Ureter (tissue), 1 donor: ENCODE measurements at places on chromosomes 3 and 15. TPM values are rescaled to one million over a fixed set of nuclear protein-coding genes. Genes with fewer than 3 reads are reported as not detected.

- DNase-seq, result no peak
Measured at GRCh38 chr3:132625613-132626012, 28.5 kb downstream of the ACKR4 start.

TLR9 gene
- 0.26 TPM for total RNA-seq

- no peak for DNase-seq
Measured at GRCh38 chr3:119296727-119297122, 2.5 kb downstream of the ARHGAP31 start.

- DNase-seq, result no peak
Measured at GRCh38 chr3:59621037-59621436, 571.2 kb upstream of the CFAP20DC start.

- DNase-seq, result no peak
Measured at GRCh38 chr3:65177960-65178376, 490.2 kb upstream of the ADAMTS9 start.

- no peak for DNase-seq
Measured at GRCh38 chr3:128870347-128870746, 9.1 kb upstream of the ACAD9 start.

DNA sequence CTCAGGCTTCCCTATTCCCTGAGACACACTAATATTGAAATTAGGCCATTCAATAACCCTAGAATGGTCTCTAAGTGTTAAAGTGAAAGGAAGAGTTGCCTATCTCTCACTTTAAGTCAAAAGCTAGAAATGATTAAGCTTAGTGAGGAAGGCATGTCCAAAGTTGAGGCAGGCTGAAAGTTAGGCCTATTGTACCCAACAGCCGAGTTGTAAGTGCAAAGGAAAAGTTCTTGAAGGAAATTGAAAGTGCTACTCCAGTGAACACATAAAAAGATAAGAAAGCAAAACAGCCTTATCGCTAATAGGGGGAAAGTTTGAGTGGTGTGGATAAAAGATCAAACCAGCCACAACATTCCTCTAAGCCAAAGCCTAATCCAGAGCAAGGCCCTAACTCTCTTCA, 117.9 kb upstream of the SPATA12 start:
- DNase-seq, result no peak

CPNE9 gene
- 0.29 TPM for total RNA-seq

- no peak for DNase-seq
Measured at GRCh38 chr3:175272392-175272791, 413.3 kb downstream of the NAALADL2 start.

CYP1A2 gene
- not detected for total RNA-seq

DNA sequence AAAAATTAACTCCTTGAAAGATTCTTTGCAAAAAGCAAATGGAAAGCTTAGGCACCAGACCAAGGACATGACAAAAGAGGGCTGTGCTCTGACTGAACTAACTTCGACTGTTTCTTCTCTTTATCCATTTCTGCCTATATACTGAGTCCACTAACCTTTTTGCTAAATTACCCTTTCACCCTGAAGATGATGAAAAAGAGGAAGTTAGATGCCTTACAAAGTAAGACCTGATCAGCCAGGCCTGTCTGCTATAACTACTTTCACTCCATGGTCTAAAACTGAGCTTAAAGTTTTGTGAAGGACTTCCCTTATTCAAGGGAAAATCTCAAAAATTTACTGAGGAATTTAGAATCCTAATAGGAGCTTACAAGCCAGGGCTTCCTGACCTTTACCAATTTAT, 6.2 kb upstream of the IGSF10 start:
- no peak for DNase-seq

DNA sequence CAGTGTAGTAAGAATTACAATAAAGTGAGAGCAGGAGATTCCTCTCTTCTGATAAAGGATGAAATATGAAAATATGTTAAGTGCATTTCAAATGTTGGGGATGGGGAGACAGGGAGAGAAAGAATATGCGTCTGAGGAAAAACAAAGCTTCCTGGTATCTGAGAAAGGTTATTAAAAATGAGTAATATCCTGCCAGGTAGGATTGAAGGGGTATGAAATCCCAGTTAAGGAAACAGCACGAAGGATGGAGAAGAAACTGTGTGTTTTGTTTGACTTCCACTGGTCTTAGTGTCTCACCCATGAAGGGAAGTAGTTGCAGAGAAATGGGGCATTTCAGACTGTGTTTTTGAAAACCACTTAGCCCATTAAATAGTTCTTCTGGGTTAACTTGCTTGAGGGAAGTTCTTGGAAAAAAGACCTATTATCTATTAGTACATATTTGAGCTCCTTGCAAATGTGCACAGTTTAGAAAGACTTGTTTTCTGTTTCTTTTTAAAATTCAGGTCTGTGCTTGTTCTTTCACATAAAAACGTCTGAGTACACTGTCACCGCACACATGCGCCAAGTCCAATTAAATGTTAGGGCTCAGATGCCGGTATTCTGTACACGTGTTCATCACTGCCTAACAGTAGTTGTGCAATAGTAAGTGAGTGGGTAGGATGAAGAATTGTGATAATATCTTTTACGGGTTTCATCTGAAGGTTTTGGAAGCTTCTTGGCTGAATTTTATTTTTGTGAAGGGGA, 196.1 kb upstream of the P2RY1 start:
- peak; percentile 56 for DNase-seq

PRC1 gene
- total RNA-seq, result 7.8 TPM

CORO2B gene
- total RNA-seq, result 5.4 TPM

DNA sequence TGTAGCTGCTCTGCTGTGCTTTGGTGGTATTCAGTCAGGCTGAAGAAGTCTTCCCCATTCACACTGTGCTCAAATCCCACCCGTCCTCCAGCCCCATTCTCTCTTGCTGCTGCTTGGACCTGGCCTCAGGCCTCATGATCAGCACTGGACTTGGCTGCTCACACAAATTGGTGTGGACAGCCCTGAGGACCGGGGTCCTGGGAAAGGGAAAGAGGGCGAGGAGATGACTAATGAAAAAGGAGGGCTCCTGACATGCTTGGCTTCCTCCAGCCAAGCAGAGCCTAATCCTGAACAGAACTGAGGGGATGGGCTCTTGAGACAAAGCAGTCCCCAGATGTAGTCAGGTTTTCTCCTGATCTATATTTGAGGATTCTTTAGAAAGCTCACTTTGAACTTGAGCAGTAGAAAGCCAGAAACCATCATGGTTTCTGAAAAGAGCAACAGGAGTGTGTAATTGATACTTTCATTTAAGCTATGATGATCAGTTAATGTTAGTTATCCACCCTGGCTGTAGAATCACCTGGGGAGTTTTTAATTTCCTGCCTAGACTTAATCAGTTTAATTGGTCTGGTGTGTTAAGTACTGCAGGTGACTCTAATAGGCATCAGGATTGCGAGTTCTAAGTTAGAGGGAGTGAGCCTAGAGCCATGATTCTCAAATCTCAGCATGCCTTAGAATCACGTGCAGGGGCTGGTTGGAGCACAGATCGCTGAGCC, 79.4 kb upstream of the THBS1 start:
- no peak for DNase-seq

GRCh38 chr3:134797741-134798451, 2.8 kb downstream of the EPHB1 start:
- no peak for DNase-seq

- no peak for DNase-seq
Measured at GRCh38 chr15:41567862-41568261, 8.8 kb downstream of the TYRO3 start.

DNA sequence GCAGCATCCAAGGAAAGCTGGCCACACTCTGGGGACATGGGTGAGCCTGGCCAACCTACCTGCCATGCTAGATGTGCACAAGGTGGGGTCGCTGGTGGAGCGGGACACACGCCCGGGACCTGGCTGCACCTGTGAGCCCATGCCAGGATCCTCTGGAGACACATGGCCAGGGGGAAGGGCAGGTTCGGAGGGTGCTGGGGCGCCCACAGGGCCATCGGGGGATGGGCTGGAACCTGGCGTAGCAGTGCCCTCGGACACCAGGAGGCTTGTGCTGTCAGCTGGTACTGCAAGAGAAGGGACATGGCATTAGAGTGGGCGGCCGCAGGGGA, 143.4 kb downstream of the NSMCE3 start:
- no peak for DNase-seq

VWA5B2 gene
- not detected for total RNA-seq

DNA sequence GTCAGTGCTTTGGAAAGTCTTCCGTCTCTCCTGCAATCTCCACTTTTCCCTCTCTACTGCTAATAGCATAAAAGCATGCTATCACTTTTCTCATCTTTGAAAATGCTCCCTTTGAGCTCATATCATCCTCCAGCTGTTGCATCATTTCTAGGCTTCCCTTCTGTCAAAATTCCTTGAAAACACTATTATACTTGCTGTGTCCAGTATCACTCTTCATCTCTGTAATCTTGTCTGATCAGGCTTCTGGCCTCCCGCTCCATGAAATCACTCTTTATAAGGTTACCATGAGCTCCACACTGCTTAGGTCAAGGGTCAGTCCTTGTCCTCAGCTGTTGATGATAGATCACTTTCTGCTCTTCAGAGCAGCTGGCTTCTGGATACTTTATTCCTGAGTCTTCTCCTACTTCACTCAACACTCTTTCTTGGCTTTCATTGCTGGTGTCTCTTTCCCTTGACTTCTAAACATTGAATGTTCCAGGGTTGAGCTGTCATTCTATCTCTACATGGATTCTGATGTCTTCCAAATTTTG, 50.9 kb upstream of the SPTSSB start:
- no peak for DNase-seq

DNA sequence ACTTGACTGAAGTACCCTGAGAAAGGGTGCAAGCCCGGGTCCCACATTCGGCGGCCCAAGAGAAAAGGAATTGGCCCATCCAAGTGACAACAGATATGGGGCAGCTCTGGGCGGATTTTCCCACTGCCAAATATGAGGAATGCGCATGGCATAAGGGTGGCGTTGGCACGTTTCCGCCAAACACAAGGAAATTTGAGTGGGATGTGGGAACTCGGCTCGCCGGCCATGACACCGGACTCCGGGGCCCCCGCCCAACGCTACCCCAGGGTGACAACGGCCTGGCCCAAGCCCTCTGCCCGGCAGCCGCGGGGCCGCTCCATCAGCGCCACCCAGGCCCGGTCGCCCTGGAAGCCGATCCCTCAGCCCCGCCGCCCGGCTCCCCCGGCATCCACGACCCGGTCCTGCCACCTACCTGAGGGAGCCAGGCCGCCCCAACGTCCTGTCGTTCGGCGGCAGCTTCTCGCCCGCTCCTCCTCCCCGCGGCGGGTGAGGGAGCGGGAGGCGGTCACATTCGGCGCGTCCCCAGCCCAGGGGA, 449 bp downstream of the RAF1 start:
- DNase-seq, result no peak

IGSF10 gene
- total RNA-seq, result 3.3 TPM

GRCh38 chr15:41647262-41647661, 12.9 kb upstream of the MGA start:
- no peak for DNase-seq

- DNase-seq, result no peak
Measured at GRCh38 chr3:194617143-194617671, 16.0 kb downstream of the TMEM44 start.
